ENCODE measurements at places on chromosomes 7 and 10.

DNA sequence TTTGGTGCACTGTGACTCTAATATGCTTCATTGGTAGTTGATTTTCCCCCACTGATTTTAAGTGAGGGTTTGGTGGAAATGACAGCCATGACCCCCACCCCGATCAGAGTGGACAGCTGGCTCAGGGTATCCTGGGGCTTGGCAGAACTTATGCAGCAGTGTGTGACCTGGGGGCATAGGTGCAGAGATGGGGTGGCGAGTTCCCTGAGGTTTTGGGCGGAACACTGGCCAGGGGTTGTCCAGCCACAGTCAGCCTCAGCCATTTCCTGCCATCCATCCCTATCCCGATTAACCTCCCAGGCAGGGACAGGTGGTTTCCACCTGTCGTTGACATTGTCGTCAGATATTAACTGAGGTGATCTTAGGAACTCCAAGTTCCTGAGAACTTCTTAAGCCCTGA is 155.8 kb upstream of the CHST15 start:
- no peak for DNase-seq

GRCh38 chr7:95910341-95910740 is 138.0 kb downstream of the DYNC1I1 start:
- DNase-seq, result no peak

GRCh38 chr7:156764016-156764669 is 123.6 kb downstream of the RNF32 start:
- DNase-seq, result no peak

- DNase-seq, result no peak
These were observed 37.1 kb downstream of the CXCL12 start for GRCh38 chr10:44347609-44348400.

DNA sequence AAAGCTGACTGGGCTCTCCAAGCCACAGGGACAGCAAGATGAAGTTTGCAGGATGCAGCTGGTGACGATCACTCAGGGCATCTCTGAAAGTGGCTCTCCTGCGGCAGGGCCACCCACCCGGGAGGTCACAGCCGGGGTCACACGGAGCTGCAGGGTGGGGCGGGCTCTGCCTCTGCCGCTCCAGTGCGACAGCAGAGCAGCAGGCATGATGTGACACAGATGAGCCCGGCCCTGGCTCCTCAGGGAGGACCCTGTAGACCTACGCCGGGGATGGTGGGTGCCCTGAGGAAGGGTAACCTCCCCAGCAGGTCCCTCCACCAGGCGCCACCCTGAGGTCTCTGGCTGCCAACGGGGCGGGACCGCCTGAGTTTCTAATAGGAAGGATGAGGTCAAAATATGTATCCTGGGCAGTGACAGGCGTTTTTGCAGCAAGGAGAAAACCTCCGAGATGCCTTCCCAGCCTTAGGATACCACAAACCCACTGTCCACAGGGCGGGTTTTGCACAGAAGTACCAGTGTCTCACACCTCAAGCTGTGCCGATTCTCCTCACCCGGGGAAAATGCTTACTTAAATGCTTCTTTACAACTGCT is 114.8 kb upstream of the DIP2C start:
- no peak for DNase-seq

GRCh38 chr7:602341-603141 is 82.9 kb upstream of the PDGFA start:
- DNase-seq, result no peak

DNA sequence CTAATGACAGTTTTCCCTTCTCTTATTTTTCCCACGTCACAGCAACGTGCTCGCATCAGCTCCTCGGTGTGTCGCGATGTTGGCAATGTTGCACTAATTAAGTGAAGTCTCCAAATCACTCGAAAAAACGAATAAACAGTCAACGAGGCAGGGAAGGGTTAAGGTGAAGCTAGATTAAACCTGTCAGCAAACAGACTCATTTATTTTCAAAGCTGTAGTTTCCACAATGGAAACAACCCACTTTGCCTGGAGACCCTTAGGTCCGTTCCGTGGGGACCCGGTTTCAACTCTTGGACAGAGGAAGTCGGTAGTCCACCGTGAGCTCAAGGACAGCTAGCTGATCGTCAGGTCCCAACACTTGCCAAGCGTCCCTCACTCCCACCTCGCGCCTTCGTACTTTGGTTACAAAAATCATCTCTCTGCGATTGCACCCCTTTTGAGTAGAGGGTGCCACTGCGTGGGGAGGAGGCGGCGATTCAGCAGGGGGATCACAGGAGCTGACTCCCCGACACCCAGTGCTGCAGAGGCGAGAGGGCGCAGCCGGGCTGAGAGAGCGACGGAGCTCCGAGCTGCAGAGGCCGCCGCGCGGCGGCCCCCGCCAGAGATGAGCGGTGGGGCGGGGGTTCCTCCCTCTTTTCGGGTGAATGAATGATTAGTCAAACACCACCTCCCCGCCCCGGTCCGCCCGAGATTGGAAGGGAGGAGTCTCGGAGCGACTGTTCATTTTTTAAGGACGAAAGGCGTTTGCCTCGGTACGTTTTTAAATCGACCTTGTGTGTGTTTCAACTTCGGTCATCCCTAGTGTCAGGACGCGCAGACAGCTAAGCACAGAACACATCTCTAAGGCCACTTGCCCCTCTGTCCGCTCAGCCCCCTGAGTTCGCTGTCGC is 1.3 kb upstream of the BMPER start:
- DNase-seq, result peak; percentile 9

GRCh38 chr10:112732277-112732921 is 217.6 kb upstream of the TCF7L2 start:
- DNase-seq, result no peak

DNA sequence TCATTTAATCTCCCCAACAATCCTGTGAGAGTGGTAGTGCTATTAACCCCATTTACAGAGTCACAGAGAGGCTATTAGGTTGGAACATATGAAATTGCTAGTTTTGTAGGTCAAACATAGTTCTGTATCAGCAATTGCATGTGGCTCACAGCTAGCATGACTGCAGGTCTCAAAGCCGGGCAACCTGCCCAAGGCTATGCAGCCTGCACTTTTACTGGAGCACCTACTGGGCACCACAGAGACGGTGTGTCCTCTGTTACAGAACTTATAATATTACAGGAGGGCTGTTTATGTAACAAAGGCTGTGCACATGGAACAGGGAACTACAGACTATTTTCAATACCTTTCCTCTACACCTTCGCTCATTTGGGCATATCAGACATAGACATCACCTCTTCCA is 355.8 kb downstream of the RPS24 start:
- DNase-seq, result no peak

GRCh38 chr10:107847620-107848019 is 683.1 kb upstream of the SORCS1 start:
- no peak for DNase-seq

GRCh38 chr7:151570366-151570915 is 50.7 kb upstream of the RHEB start:
- DNase-seq, result no peak
